ENCODE measurements at places on chromosomes 2 and 18. TPM values are rescaled to one million over a fixed set of nuclear protein-coding genes. Genes with fewer than 3 reads are reported as not detected.

DNA sequence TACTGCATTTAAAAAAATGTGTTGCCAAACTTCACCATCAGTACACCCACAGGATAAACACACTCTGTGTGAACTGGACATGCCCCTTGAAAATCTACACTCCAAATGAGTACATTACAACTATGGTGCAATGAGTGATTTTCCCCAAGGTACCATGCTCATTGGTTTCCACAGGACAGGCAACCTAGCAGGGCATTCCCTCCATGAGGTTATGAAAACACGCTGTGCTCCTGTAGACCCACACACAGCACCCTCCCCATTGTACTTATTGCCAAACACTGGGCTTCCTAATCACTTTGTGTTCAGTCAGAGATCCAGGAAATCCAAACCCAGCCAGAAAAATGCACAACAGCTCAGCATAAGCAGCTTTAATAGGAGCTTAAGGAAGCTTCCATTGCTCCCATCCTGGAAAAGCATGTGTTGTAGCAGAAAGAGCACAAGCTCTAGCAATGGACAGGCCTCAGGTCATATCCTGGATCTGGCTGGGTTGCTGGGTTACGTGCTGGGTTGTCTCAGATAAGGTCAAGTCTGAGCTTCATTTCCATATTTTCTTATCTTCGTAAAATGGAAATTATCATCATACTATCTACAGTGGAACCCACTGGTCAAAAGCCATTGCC is 20.8 kb upstream of the ATIC start:
- no peaks in the 10 kb centered on the region for H3K36me3 ChIP-seq
- peaks cover 11% of the 10 kb centered on the region for H3K27me3 ChIP-seq
- no peak overlapping the region for H3K27ac ChIP-seq
- H3K4me3 ChIP-seq = no peak overlapping the region

DNA sequence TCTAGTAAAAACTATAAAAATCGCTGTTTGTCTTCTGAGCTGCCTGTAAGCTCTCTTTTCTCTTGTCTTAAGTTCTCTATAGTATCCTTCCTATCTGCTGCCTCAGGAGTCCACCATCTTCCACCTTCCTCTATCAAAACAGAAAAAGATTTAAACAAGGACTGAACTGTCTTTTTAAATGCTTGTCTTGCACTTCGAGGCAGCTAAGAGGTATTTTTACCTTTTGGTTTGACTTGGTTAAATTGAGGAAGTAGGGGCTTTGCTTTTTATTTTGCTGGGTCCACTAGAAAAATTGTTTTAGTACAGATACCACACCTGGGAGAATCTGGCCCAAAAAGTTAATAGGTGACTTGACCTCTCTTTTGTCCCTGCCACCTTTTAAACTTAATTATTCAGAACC is 12.2 kb downstream of the SESTD1 start:
- DNase-seq = no peak
- H3K4me3 ChIP-seq = no peak overlapping the region
- no peak overlapping the region for H3K27ac ChIP-seq
- peaks cover 2% of the 10 kb centered on the region for H3K27me3 ChIP-seq

GRCh38 chr2:40168032-40168431 is 283.9 kb downstream of the SLC8A1 start:
- DNase-seq = no peak
- no peak overlapping the region for H3K4me3 ChIP-seq
- no peak overlapping the region for H3K27ac ChIP-seq
- H3K27me3 ChIP-seq = no peaks in the 10 kb centered on the region
- H3K4me1 ChIP-seq = peaks cover 12% of the 10 kb centered on the region
- no peaks in the 10 kb centered on the region for H3K36me3 ChIP-seq

- H3K27me3 ChIP-seq = no peaks in the 10 kb centered on the region
- no peak overlapping the region for H3K27ac ChIP-seq
- no peaks in the 10 kb centered on the region for H3K4me1 ChIP-seq
- no peak overlapping the region for H3K4me3 ChIP-seq
- H3K36me3 ChIP-seq = no peaks in the 10 kb centered on the region
- no peak for DNase-seq
These were observed 377.2 kb downstream of the CNTNAP5 start for GRCh38 chr2:124402274-124402673.

Gene DTNA
- total RNA-seq = 0.73 TPM

Gene TCF23
- total RNA-seq = not detected

Gene SERPINB2
- total RNA-seq = not detected

Gene CROCC2
- not detected for total RNA-seq

Gene GALR1
- not detected for total RNA-seq

All from activated T-helper 2 cell treated with anti-CD3 and anti-CD28 coated beads, Interferon-gamma antibody, Interleukin-2, Interleukin-4, amounts not matched to agents 10 μg/mL and 5 μg/mL and 100 μg/mL, durations not matched to agents 14 hours and 24 hours and 36 hours (primary cell).